Inflammatory macrophage (primary cell): ENCODE measurements at places on chromosomes 2 and 18.

- no peak for DNase-seq
These were observed 448.8 kb upstream of the SETBP1 start for GRCh38 chr18:44231936-44232335.

GRCh38 chr2:69628325-69629021, 15.1 kb downstream of the AAK1 start:
- peak; percentile 55 for DNase-seq

GRCh38 chr2:36539631-36540030, 58.3 kb downstream of the FEZ2 start:
- DNase-seq = no peak

DNA sequence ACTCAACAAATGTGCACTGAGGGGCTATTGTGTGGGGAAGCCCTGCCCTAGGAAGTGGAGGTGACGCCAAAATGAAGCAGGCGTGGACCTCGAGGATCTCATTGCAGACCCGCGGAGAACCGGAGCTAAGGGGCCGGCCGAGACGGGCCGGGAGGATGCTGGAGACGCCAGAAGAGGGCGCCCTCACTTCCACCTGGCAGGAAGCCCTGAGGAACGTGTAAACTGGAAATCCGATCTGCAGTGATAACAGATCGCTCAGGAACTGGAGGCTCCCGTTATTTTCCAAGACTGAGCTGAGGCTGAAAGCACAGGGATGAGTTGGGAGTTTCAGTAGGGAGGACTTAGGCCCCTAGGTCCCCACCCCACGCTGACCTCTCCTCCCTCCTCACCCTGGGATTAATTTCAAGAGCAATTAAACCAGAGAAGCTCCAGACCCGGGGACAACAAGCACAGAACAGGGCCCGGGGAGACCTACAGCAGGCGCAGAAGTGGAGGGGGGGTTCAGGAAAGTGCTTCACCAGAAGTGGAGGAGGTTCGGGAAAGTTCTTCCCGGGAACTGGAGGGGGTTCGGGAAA, 7.7 kb upstream of the COL6A3 start:
- peak; percentile 77 for DNase-seq

DNA sequence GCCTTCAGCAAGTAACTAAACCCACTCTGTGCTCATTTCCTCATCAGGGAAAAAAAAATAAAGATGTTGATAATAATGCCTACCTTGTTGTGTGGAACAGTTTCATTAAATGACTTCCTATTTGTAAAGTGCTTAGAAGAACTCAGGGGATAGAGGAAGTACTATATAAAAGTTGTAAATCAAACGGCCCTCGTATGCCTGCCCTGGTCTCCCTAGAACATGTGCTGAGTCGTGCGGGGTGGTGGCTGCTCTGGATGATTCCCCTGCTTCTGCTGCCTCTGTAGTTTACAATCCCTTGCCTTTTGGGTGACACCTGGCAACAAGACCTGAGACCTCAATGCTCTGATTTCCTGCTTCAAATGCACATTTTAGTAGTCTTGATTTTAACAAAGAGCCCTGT, 170.0 kb downstream of the CERS6 start:
- DNase-seq = peak; percentile 16
